ENCODE measurements at places on chromosomes 12 and 14.

- DNase-seq, result no peak
These were observed 28.4 kb upstream of the NOVA1 start for GRCh38 chr14:26626256-26626655.

DNA sequence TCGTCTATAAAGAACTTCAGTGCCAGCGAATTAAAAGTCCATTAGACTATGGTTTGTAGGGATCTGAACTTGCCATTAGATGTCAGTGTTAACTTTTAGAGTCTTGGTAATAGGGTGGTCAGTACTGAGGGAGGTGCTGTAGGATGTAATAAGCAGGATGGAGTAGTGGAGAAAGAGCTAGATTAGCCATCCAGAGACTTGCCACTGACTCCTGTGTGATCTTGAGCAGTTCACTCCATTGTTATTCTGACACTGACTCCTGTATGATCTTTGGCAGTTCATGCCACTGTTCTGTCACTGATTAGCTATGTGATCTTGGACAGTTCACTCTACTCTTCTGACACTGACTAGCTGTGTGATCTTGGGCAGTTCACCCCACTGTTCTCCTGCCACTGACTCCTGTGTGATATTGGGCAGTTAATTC, 133.6 kb downstream of the TTLL5 start:
- no peak for DNase-seq

- DNase-seq, result no peak
These were observed 108.2 kb upstream of the SLC38A4 start for GRCh38 chr12:46933947-46934346.

DNA sequence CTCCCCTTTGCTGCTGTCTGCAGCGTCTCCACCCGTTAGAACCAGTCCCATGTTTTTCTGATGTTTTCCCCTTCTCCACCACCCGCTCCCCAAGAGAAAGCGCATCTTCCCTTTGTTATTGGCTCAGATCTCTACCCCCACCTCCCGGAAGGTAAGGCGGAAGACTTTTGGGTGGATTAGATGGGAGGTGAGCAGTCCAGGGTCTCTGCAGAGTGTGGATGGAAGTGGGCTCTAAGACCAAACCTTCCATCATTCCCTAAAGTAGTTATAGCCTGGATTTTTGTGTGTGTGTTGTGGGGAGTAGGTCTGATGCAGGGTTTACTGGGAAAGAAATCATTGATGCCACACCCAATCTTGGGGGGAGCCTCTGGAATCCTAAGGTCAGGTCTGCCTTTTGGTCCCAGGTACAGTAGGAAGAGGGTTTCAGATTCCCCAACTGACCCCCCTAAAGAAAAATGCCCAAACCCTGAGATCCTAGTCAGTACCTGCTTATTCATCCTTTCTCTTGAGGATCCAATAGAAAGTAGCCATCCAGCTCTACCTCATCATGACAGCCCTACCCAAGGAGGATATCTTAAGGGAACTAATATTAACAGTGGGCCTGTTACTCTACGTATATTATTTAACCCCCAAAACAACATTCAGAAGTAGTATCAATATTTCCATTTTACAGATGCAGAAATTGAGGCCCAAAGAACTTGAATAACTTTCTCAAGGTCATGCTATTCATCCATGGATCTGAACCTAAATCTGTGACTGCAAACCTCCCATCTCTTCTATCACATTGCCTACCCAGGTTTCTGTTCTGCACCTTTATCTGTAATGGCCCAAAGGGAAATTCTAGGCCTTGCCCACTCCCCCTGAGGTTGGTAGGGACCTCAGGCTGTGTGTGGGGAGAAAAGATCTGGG, 1.1 kb downstream of the KIF5A start:
- no peak for DNase-seq

DNA sequence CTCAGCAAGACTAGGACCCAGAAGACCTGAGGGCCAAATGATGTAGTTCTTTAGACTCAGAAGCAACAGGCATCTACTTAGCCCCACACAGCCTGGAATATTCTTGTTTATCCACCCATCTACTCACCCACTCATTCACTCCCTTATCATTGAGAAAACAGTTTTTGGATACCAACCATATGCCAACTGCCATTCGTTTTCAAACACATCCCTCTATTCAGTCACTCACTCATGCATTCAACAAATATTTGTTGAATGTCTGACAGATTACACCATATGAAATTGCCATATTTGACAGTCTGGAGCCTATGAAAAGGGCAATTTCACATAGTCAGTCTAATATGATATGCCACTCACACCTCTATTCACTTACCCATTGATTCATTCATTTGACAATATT, 103.2 kb downstream of the NT5DC3 start:
- DNase-seq, result no peak

- no peak for DNase-seq
These were observed 113.8 kb downstream of the BCL11B start for GRCh38 chr14:99158150-99158549.

DNA sequence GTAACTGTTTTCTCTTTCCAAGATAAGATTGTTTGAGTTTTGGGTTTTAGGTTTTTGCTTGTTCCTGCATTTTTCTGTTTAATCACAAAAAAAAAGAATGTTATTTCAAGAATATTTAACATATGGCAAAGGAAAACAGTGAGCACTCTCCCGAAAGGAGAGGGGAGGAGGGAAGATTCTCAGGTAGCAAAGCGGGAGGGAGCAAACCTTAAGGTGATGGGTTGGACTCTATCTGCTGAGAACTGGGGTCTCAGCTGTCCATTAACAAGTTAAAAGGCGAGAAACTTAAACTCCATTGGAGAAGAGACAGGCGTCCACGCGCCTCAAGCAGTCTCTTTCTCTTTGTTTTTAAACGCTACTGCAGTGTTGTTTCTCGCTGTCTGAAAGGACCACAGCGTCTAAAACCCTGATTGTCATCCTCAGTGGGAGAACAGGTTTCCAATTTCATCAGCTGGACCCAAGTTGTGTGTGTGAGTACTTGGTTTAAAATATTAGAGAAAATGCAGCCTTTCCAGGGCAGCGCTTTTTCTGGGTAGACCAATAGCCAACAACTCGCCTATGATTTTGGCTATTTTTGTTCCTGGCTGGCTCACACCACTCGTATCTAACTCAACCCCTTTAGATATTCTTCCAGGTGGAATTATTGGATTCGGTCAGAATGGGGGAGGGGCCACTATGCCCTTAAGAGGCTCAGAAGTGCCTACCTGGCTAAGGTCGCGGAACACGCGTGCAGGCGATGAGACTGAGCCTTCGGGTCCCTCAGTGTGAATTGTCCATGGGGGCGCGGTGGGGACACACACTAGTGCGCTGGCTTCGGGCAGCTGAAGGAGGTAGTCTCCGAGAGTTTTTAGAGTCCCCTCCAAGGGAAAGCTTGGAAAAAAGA, 8.2 kb downstream of the SIX1 start:
- no peak for DNase-seq

- no peak for DNase-seq
These were observed 599 bp upstream of the CPSF6 start for GRCh38 chr12:69238589-69239351.

- no peak for DNase-seq
These were observed 189.7 kb downstream of the ETV6 start for GRCh38 chr12:11839091-11839641.

GRCh38 chr14:102203382-102203781, 63.7 kb downstream of the WDR20 start:
- no peak for DNase-seq

DNA sequence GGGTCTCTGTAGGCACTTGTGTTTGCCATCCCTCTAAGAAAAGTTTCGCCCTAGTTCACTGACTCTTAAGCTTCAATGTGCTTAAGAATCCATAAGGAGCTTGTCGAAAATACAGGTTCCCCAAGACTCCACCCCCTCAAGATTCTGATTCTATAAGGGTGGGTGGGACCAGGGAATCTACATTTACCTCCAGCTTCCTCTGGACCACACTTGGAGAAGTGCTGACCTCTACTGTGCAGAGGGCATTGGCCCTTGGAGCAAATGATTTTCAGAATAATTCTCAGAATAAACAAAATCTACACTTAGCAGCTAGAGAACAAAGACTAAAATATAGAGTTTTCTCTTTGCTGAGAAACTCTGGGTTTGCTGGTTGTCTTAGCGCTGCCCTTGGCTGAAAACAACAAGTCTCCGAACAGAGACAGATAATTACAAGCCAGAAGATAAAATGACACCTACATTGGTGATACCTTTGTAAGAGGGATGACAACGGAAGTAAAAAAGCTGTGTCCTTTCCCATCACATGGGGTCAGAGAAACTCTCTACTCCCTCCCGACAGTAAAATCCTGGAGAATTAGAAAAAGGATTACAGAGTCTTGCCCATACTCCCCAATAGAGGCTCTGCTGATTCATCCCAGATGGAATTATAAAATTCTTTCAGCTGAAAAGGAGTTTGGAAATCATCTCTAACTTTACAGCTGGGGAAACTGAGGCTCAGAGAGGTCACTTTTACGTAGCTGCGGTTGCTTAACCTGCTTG, 4.8 kb downstream of the TGFB3 start:
- DNase-seq, result no peak

DNA sequence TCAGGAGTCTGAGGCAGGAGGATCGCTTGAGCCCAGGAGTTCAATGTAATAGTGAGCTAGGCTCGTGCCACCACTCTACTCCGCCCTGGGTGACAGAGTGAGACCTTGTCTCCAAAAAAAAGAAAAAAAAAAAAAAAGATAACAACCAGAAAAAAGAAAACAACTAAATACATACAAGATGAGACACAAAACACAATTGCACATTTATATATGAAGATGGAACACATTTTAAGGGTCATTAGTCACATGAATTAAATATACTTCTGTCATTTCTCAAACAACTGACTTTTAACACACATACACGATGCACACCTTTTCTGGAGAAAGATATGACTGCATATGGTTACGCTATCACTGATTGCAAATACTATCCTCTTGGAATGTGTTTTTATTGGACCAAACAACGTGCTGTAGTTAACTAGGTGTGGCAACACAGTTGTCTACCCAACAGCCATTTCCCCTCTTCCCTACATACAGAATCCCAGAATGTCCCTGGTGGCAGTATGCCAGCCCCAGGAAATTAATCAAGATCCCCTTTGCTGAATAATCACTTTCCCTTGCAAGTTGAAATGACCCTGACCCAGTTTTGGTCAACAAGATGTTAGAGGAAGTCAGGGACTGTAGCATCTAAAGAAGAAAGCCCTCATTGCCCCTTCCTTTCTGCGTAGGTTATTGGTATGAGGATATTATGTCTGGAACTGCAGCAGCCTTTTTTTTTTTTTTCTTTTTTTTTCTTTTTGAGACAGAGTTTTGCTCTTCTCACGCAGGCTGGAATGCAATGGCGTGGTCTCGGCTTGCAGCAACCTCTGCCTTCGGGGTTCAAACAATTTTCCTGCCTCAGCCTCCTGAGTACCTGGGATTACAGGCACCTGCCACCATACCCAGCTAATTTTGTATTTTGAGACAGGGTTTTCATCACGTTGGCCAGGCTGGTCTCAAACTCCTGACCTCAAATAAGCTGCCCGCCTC, 5.6 kb upstream of the MYL6B start:
- no peak for DNase-seq

GRCh38 chr14:33788161-33788560, 162.7 kb downstream of the EGLN3 start:
- DNase-seq, result no peak

- DNase-seq, result no peak
These were observed 22.9 kb downstream of the VCPKMT start for GRCh38 chr14:50093496-50093895.

DNA sequence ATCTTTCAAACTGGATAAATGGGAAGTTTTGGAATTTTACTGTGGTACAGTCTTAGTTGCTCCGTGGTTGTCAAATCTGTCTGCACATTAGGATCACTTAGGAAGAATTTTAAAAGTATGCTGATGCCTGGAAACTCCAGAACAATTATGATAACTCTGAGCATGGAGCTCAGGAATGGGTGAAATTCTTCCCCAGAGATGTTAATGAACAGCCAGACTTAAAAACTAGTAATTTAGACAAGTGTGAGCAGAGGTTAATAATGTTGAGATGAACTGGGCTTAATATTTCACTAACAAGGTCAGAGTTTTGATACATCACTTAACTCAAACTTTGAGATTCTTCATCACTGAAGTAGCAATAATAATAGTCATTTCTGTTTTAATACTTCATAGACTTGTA, 94.5 kb downstream of the NTS start:
- no peak for DNase-seq

DNA sequence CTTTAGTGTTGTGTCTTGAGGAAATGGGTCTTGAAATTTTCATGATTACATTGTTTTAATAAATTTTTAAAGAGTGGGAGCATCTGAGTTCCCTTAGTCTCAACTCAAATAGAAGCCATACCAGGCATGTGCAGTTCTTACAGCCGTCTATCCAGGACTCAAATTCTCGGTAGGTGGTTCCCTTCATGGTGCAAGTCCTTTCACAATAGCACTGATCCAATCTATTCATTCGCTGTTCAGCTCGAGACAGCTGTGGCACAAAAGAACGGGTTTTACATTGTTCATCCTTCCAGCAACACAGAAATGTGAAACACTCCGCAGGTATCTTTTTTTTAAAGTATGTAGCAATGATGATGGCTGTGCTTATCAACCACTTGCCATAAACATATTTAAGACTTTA, 100.2 kb downstream of the NELL2 start:
- DNase-seq, result no peak

- no peak for DNase-seq
These were observed 161.3 kb upstream of the PTPRQ start for GRCh38 chr12:80282761-80283160.

- no peak for DNase-seq
These were observed 19.9 kb upstream of the KCNK10 start for GRCh38 chr14:88342980-88343379.

DNA sequence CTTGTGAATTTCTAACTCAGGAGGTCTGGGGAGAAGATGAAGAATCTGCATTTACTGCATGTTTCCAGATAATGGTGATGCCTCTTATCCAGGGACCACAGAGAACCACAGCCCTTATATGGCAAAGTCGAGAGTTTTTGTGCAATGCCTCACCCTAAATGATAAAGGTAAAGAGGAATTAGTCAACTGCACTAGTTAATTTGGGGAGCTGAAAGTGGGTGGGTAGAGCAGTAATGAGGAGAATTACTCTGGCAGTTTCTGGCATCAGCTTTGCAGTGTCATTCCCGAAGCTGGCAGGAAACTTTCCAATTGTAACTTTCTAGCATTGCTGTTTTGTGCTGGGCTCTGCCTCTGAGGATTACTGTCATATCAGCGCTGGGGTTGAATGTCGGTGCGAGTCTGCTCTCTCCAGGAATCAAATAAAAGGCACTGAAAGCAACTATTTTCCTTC, 10.3 kb downstream of the EGLN3 start:
- no peak for DNase-seq

GRCh38 chr14:53108292-53109104, 44.6 kb downstream of the DDHD1 start:
- DNase-seq, result no peak

DNA sequence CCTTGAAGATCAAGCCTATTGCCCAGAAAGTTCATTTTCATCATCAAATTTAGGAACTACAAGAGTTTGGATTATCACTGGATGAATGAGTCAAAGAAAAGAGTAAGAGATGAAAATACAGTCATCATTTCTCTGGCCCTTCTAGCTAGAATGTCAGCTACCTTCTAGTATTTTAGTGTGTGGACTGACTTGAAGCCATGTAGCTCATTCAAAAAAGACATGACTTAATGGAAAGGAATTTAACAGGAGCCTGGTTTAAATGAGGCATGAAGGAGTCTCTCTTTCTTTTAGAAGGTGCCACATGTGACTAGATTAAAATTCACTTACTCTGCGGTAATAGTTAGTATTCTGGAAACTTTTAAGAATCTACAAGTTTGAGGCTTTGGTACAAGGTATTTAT, 7.1 kb downstream of the PTHLH start:
- no peak for DNase-seq

All from effector CD8-positive, alpha-beta T cell (primary cell).